ENCODE measurements at places on chromosomes 1 and 21. TPM values are rescaled to one million over a fixed set of nuclear protein-coding genes. Genes with fewer than 3 reads are reported as not detected.

The VHLL gene
- total RNA-seq = 0.32 TPM

The PSMG1 gene
- 70.0 TPM for total RNA-seq

The SLC37A1 gene
- 0.97 TPM for total RNA-seq

The FCRLA gene
- total RNA-seq = 0.86 TPM

The TEX38 gene
- total RNA-seq = not detected

Measured in fibroblast of villous mesenchyme (primary cell).